ENCODE measurements at places on chromosomes 6 and 20.

GRCh38 chr6:84522135-84522549 is 242.3 kb downstream of the TBX18 start:
- DNase-seq = no peak

DNA sequence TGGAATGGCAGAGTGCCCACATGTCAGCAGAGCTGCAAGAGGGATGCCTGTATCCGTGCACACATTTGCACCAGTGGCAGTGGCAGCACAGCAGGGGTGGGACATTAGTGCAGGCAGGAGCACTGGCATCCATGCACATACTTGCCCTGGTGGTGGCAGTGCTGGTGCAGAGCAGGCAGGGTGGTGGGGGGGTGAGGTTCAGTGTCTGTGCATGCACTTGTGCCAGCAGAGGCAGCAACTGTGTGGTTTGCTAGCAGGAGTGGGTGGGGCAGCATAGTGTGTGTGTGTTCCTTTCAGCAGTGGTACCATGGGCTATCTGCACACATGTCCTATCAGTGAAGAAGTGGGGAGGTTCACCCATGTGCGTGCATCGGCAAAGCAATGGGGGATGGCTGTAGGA is 151.6 kb downstream of the EPM2A start:
- DNase-seq = no peak

DNA sequence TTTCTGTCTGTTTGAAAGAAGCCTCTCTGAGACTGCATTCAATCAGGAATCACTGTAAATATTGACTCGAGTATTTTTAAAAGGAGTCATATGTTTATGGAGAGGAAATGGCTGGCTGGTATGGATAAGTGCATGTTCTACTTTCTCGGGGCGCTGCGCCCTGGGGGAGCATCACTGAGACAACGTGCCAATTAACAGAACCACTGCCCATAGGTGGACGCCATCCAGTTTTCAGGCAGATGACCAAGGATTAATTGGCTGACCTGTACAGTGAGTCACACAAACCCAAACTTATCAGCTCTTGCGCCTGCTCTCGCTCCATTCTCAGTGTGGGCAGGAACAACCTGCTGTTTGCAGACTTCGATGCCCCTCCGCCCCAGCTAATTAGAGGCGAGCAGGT is 571.2 kb downstream of the QKI start:
- DNase-seq = no peak

GRCh38 chr6:10361428-10361827 is 53.4 kb downstream of the TFAP2A start:
- DNase-seq = no peak

DNA sequence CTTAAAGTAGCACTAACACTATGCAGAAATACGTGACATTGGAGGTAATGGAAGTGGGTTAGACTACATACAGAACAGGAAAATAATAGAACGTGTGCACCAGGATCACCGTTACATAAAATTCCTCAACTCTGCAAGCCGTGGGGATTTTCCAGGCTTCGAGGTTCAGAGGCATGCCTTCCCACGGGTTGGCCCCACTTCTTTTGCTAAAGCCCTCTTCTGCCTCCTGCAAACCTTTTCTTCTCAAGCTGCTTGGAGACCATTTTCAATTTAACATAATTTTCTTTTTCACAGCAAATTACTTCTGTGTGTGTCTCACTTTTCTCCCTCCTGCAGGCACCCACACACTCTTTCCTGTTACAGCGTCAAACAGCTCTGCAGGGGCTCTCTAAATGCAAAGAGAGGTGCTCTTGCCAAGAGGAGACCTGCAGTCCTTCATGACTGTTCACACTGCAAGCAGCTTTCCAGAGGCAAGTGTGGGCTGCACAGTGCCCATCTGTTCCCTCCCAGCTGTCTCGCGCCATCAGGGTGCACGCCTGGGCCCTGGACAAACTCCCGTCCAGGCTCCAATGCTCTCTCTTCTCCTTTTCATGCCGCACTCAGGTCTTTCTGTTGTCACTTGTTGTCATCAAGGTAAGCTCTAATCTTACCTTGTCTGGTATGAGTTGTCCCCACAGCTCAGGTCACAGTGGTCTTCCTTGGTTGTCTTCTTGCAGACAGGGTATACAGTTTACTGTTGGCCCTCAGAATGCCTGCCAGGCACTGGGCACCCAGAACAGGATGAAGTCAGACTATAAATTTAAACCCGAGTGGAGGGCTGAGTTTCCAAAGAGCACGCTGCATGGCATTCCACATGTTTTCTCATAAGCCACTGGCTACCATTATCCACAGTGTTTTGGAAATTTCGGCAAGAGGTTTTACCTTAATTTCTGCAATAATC is 164.8 kb upstream of the GGTLC1 start:
- no peak for DNase-seq

DNA sequence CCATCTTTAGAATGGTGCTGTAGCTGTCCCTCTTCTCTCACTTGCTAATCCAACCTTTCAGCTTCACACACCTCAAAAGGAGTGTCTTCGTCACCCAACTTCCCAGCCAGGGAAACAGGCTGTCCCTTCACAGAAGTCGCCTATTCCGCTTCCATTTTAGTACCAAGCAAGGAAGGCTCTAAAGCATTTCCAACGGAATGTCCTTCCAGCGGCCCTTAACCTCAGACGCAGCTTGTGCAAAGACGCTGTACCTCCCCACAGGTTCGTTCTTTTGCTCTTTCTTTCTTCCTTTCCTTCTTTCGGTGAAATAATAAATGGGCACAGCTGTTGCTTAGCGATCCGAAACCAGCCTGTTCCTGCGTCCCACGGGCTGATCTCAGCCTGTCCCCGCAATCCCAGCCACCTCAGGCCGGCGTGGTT is 1.5 kb downstream of the PTPRT start:
- DNase-seq = no peak

DNA sequence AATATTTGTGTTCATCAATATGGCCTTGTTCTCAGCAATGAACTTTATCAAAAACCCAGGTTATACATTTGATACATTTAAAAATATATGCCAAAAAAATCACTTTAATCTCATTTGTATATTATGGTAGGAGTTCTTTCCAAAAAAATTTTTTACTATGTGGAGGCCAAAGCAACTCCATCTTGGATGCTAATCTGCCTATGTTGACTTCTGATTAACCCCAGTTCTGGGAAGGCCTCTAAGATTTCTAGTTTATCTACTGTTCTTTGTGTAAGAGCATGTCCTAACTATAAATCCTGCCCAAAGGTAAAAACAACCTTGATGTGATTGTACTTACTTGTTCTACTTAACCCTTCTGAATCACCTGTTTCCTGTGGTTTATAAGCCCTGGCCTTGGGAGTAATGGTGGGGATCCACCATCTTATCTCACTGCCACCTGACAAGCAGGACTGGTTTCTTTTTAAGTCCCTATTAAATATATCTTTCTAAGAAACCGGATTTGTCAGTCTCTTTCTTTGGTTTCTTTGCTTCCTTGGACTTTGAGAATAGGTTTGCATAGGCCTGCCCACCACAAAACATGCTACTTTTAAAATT is 46.7 kb downstream of the RNGTT start:
- no peak for DNase-seq

DNA sequence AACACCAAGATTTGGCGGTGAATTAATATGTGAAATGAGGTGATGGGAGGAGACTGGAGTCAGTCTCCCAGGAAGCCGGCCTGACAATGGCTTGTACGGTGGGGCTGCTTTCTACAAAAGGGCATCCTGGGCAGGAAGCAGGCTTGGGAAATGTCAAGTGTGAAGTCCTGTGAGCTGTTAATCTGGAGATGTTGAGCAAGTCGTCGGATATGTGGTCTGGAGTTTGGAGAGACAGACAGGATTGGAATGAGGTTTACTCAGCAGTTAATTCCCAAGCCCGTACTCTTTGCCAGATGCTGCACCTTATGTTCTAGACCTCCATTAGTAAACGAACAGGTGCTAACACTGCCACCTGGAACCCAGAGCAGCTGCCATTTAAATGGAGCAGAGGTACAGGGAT is 107.7 kb upstream of the FOXC1 start:
- DNase-seq = no peak

DNA sequence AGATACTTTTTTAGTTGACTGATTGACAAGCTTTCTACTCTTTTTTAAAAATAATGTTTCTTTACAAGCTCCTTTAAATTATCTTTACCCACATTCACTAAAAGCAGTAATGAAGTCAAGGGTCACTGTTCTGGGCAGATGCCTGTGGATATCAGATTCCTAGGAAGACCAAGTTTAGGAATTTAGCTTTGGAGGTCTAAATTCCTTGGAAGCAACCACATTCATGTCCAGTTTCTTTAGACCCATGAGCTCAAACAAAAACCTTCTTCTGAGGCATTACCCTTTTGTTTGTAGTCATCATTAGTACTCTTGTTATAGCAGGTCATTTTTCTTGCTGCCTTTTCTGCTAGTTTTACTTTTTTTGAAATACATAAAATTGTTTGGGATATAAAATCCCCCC is 462.9 kb upstream of the JAG1 start:
- no peak for DNase-seq

DNA sequence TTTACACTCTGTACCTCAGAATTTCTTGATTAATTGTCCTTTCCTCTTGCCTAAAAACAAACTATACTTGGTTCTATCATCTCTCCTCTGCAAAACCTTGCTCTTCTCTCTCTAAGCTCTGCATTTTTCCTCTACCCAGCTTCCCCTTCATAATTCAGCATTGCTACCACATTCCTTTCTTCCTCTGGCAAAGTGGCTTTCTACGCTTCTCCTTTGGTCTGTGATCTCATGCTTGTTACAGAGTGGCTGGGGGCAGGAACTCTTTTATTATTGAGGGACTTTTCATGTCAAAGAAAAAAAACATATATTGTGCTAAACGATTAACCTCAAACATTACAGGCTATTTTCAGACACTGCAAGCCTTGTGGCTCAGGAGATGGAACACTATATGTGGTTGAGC is 333.3 kb upstream of the KCNQ5 start:
- DNase-seq = no peak

GRCh38 chr6:23329086-23329485 is 759.7 kb downstream of the HDGFL1 start:
- DNase-seq = no peak

- no peak for DNase-seq
These were observed 5.0 kb upstream of the HSPA12B start for GRCh38 chr20:3727401-3728021.

DNA sequence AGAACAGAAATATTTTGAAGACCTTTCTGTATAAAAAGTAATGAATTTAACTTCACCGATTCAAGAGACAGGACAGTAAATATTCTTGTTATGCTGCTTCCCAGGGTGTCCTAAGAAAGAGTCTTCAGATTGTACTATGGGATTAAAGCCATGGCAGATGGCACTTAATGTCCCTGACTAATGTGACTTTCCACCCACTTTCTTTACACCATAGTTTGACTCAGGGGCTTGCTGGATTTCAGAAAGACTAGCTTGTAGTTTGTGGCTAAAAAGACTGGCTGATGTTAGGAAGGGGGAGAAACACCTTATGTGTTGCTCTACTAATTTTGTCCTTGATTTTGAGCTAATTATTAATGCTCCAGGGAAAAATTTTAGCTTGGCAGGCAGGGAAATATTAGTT is 75.9 kb downstream of the UTRN start:
- DNase-seq = no peak

DNA sequence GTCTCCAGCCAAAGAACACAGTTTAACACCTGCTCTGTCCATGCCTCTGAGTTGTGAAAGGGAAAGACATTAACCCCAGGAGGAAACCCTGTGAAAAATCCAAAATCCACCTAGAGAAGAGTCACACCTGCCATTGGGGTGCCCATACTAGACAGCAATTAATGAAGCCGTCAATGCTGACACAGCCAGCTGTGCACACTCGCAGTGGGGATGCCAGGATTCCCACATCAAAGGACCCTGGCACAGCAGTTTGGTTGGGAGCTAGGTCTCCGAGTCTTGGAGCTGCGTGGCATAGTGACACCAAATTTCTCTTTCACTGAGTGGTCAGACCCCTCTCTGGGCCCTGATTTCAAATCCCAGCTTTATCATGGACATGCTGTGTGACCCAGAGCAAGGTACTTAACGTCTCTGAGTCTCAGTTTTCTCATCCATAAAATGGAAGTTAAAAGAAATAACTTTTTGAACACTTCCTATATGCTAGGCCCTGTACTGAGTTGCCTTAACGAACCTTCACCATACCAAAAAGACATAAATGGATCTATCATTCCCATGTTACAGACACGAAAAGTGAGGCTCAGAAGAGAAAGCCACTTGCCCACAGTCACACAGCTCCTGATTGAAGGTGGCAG is 30.8 kb downstream of the BPIFB1 start:
- no peak for DNase-seq

DNA sequence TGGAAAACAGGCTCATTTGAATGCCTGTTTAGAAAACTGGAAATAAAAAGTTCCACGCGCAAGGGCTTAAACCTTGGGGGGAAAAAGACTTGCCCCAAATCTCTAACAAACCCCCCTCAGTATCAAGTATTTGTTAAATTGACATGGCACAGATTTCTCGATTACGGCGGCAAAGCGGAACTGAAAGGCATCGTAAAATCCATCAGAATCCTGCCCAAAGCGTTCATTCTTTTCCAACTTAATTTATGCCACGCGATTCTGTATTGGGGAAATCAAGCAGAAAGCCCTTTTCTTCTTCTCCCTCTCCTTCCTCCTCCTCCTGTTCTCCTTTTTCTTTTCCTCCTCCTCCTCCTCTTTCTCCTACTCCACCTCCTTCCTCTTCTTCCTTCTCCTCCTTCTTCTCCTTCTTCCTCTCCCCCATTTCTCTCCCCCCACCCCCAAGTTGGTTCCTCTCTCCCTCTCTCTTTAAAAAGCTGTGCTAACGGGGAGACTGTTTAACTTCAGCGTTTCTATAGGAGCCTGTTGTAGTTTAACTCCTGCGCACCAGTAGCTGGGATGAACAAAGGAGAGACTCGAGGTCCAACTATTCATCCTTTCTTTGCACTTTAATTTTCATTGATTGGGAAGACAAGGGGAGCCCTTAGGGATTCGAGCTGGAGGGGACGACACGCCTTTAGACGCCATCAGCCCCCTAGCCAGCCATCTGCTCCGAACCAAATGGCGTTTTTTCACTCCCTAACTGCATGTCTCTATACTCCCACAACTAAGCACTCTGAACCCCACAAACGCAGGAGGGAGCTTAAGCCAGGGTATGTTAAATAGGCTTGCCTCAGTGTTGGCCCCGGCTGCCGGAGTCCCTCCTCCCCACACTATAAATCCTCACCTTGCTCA is 2.7 kb upstream of the DLL1 start:
- DNase-seq = no peak

GRCh38 chr6:2851727-2852513 is 10.3 kb upstream of the SERPINB1 start:
- no peak for DNase-seq

GRCh38 chr6:33428224-33428965 is 8.5 kb downstream of the SYNGAP1 start:
- no peak for DNase-seq

DNA sequence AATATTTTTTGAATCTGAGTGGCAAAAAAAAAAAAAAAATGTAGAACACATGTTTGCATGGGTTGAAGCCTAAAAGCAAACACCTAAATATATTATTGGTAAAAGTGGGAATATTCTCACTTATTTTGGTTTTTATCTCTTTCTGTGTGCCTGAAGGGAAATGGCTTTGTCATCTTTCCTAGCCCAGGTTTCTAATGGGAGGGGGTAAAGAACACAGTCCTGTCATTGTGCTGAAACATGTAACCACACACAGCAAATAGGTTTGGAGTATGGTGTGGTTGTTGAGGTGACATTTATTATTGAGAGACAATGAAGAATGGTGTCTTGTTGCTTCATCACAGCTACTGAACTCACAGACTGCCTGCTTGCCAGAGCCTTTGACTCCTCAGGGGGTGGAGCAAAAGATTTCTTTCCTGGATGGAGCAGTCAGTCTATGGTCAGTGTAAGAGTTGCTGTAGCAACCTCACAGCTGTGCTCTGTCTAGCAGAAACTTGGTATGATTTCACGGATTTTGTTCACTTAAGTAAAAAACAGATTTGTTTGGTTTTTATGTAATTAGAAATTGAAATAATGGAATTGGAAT is 70.2 kb downstream of the CEP57L1 start:
- no peak for DNase-seq
